ENCODE measurements at places on chromosomes 5 and 9.

GRCh38 chr9:22158271-22158670 lies 149.2 kb upstream of the CDKN2B start:
- no peak for DNase-seq

- no peak for DNase-seq
Observed at GRCh38 chr9:91392435-91392834, 30.7 kb upstream of the AUH start.

GRCh38 chr5:139262059-139262741 lies 31.3 kb upstream of the MATR3 start:
- DNase-seq, result no peak

- DNase-seq, result no peak
Observed at GRCh38 chr5:105931881-105932421, 1738.8 kb downstream of the EFNA5 start.

GRCh38 chr9:70428781-70429180 lies 14.3 kb upstream of the KLF9 start:
- DNase-seq, result no peak
